ENCODE measurements at places on chromosomes 11 and 22.

- peak; percentile 35 for DNase-seq
Measured at GRCh38 chr22:48187356-48187755, 1424.9 kb downstream of the TBC1D22A start.

DNA sequence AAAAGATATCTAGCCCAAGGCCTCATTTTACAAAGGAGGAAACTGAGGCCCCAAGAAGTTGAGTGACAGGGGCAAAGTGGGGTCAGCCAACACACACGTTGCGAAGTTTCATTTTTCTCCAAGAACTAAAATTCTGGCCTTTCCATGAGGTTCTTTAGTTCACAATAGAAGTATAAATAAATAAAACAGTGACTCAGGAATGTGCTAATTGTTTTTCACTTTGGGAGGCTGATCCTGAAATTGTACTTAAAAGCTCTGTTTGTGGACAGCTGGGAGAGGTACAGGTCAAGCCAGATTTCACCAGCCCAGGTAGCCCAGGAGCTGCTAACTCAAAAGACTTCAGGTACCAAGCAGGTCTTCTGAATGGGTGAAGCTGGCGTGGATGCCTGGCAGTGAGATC, 105.2 kb downstream of the TRAF6 start:
- DNase-seq, result no peak

DNA sequence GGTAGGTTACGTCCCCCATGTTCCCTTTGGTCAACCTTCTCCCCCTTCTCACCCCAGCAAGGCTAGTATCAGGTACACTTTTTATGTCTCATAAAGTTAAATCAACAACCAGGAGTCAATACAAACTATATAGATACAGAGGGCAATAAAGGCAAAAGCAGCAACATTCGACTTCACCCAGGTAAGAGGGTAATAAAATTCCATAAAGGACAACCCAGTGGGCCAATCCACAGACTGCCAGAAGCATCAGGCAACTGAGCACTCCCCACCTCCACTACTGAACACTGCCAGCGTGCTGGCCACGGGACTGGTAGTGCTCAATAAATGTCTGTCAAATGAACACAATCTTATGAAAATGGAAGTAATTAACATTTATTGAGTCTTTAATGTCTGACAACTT, 5.1 kb upstream of the MS4A18 start:
- peak; percentile 20 for DNase-seq

DNA sequence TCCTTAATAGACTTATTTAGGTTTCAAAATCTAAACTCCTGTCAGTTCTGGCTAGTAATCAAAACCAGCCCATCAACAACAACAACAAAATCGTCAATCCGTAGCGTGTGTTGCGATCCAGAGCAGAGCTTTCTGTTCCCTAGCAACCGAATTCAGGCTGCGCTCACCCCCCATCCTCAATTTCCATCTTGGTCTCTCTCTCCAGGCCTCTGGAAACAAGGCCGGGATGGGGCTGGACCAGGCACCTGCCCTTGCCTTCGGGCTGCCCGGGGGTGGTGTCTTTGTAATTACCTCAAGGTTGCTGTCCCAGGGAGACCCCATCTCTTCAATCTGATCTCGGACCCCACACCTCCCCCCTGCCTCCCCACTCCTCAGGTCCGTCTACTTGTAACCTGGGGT, 1341.5 kb downstream of the BRD1 start:
- no peak for DNase-seq

GRCh38 chr11:36122671-36123070, 166.6 kb downstream of the COMMD9 start:
- no peak for DNase-seq

Measured in DMS153 (cell line).